Stimulated activated CD4-positive, alpha-beta T cell treated with anti-CD3 and anti-CD28 coated beads, TNF-alpha, amount 100 ng/mL, for 4 hours (primary cell): ENCODE measurements at places on chromosomes 3 and 15.

- DNase-seq, result no peak
Measured at GRCh38 chr3:64871834-64872249, 184.0 kb upstream of the ADAMTS9 start.

DNA sequence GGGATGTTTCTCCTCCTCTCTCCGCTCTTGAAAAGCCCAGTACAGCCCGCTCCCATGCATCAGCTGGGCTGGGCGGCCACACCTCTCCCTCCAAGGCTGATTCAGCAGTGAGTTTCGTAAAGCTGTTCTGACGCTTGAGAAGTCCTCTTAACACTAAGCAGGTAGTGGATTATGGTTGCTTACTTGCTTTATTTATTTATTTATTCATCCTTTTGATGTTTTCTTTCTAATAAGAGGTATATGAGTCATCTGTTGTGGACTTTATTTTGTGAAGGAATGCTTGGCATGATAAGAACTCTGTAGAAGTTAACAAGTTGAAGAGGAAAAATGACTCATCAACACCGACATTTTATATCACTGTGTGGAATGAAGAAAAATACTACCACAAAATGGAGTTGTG is 285.0 kb downstream of the SQOR start:
- DNase-seq, result no peak

DNA sequence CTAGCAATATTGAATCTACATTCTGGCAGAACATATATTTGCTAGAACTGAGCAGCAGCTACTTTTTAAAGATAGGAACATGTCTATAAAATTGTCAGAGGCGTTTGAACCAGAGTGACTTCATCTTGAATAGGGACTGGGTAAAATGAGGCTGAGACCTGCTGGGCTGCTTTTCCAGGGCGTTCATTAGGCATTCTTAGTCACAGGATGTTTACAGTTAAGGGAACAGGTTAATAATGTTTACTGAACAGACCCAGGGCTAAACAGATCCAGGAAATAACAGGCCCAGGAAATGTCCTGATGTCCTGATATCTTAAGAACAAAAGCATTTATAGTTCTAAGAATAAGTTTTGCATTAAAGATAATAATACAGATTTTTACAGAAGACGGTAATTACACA is 34.5 kb upstream of the B3GALNT1 start:
- DNase-seq, result no peak

DNA sequence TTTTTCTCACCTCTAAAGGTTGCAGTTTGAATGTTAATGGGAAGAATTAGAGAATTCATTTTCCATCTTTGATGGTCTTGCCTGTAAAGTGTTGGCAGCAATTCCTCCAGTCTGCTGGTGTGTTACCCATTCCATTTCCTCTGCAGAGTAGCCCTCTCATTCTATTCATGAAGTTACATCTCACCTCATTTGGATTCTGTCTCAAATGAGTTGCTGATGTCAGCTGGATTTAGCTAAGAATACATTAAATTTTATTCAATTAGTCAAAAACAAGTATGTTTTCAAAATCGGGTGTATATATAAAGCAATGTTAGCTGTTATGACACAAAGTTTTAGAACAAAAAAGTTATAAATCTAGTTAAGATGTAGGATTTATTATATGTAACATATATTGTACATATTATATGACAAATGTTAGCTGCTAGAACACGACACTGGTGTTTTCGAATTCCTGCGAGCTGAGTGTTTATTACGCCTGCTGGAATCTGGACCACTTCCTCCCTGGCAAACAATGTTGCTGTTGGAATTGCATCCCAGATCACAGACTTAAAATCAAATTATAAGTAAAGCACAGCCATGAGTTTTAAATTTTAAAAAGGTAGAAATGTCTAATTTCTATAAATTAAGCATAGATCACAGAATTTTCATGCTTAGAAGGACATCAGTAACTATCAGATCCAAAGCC is 516.2 kb downstream of the OCA2 start:
- no peak for DNase-seq

DNA sequence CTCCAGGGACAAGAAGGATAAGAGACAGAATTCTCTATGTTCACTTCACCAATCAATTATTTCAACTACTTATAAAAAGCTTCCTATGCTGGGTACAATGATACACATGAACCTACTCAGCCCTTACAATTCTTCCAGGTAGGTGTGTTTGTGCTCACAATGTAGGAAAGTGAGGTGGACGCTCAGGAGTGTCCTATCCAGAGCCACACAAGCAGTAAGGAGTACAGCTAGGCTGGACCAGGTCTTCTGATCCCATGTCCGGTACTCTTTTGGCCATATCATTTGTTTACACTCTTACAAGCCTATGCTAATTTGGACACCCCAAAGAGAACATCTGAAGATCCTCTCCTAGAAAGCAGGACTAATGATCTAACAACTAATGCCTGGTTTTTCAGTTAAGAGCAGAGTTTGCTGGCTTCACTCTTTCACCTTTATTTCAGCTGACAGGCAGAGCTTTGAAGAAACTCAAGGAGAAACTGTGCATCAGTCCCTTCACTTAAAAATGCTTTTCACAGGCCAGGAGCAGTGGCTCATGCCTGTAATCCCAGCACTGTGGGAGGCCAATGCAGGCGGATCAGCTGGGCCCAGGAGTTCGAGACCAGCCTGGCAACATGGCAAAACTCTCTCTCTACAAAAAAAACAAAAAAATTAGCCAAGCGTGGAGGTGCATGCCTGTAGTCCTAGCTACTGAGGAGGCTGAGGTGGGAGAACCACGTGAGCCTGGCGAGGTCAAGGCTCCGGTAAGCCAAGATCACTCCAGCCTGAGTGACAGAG is 27.5 kb downstream of the IGF2BP2 start:
- no peak for DNase-seq

DNA sequence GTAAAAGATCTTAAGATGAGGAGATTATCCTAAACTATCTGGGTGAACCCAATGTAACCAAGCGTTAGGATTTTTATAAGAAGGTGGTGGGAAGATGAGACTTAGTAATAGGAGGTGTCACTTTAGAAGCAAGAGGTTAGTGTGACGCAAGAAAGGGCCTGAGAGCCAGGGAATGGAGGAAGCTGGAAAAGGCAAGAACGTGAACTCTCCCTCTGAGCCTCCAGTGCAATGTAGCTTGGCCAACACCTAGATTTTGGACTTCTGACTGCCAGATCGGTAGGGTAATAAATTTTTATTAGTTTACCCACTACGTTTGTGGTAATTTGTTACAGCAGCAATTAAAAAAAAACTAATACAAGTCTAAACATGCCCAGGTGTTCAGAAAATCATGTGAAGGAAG is 20.8 kb upstream of the CNTN6 start:
- no peak for DNase-seq
